Bronchial smooth muscle cell (primary cell): ENCODE measurements at places on chromosomes 12 and 14. TPM values are rescaled to one million over a fixed set of nuclear protein-coding genes. Genes with fewer than 3 reads are reported as not detected.

Gene SYCP3
- total RNA-seq = under 0.01 and 0.34 TPM in 2 replicates

Gene FGF6
- total RNA-seq = not detected in 2 replicates

Gene PLXNC1
- 6.8 and 21.1 TPM in 2 replicates for total RNA-seq

Gene PTGDR
- 0.16 and 0.17 TPM in 2 replicates for total RNA-seq
